ENCODE measurements at places on chromosomes 2 and 18.

GRCh38 chr2:204072443-204073324 is 136.1 kb downstream of the ICOS start:
- peak; percentile 84 for DNase-seq

DNA sequence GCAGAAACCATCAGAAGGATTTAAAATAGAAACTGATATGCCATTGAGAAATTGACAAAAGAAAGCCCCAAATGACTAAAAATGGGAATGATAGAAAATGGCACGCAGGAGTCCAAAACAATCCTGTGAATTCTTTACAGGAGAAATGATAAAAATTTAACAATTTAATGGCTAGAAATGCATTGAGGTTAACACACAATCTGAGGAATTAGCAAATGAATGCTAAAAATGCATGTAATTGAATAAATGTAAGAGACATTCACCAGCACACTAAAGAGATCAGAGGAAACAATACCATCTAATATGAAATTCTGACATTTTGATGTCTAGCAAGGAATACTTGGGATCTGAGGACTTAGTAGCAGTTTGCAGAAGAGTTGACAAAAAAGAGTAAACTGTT is 37.0 kb downstream of the MARCHF4 start:
- no peak for DNase-seq

DNA sequence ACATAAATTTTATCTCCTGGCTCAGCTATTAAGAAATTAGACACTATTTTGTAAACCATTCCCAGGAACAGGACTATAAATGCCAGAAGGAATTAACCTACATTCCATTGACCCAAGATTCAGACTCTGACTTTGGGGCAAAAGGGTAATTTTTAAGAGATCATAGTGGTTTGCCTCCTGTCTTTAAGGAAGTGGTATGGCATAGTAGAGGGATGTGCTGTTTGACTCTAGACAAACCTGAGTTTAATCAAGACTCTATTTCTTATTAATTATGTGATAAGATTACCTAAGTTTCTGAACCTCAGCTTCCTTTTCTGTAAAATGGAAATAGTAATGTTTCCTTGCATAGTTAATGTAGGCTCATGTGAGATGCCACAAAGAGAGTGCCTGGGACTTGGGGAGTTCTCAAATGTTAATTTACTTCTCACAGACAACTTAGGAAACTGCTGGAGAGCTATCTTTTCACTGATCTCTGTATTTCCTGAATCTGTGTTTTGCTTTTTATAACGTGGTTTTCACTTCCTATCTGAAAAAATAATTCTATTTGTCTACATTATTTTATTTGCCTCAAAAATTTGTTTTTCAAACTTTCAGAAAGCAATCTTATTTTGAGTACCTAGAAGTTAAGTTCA is 11.9 kb upstream of the SLC40A1 start:
- DNase-seq = no peak

DNA sequence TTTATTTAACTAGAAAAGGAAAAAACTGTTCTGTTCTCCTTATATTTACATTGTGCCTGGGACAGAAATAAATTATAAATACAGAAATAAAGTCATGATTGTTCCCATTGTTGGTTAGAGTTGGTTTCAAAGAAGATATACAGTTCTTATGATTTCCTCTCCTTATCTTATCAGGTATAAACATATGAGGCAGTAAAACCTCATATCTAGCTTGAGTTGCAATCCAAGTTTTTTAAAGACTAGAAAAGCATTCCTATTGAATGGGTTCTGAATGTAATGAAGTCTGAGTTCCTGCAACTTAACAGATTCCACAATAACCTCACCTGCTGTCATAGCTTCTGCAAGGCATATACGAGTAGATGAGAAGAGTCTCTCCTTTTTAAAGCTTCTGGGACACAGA is 114.7 kb upstream of the CAVIN2 start:
- DNase-seq = no peak

DNA sequence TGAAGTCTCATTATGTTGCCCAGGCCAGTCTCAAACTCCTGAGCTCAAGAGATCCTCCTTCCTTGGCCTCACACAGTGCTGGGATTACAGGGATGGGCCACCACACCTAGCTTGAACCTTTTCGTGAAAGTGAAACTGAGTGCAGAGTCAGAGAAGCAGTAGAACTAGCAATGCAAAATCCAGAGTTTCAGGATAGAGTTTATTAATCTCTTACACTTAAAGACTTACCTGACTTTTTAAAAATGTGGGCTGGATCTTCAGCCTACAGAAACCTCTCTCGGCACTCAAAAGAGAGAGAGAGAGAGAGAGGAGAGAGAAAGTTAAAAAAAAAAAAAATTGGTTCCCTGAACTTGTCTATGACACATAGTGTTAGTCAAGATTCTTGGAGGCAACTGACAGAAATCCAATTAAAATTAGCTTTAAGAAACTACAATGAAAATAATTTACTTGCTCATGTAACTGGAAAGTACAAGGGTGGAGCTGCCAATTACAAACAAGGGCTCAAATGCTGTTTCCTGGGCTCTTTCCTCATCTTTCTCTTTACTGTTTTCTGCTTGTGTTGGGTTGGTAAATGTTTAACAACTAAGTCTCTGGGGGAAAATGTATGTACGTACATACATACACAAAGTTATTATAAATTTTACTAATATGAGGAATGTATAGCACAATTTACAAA is 98.1 kb upstream of the CERS6 start:
- DNase-seq = no peak

DNA sequence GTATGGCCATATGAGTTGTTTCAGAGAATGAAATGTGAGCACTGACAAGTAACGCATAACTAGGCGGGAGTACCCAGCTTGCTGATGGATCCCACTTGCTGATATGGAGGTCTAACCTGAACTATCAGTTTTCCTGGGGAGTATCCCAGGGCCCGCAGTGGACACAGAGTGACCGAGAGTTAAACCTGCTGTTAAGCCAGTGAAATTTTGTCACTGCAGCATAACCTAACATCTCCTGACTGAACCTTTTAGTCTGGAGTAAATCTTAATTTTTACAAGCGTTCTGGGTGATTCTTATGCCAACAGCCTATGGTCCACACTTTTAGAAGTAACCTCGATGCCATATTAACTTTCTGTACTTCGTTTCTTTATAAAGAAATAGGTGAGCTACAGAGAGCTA is 54.4 kb downstream of the TGFA start:
- DNase-seq = no peak

- DNase-seq = no peak
Observed at GRCh38 chr2:235810252-235810651, 316.4 kb downstream of the AGAP1 start.

DNA sequence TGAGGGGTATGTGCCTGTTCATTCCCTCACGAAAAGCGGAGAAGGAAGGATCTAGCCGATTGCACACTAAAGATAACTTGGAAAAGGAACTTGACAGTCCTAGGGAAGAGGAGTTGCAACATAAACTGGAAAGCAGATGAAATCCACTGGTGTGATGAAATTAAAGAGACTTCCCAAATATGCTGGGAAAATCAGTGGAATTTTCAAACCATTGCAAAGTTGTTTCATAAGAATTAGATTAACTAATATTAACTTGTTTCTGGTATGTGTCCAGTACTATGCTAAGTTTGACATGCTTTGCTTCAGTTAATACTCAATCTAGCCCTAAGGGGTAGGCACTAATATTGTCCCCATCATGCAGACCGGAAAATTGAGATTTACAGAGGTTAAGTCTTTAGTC is 222.7 kb downstream of the IKZF2 start:
- no peak for DNase-seq

DNA sequence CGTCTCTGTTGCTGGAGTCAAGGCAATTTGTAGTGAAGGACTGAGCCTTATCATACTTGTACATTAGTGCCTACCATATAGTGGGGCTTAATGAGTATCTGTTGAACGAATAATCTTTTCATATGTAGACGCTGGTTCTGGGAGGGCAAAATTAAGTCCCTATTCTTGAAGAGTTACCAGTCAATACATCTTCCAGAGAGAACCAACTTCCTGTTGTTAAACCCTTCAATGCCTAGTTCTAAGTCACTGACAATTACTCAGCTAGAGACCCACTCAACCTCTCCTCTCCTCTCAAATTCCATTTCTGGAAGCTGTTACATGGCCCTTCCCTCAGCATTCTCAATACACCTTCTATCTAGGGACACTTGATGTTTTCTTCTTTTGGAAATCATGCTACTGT is 1.1 kb upstream of the MOB4 start:
- no peak for DNase-seq

DNA sequence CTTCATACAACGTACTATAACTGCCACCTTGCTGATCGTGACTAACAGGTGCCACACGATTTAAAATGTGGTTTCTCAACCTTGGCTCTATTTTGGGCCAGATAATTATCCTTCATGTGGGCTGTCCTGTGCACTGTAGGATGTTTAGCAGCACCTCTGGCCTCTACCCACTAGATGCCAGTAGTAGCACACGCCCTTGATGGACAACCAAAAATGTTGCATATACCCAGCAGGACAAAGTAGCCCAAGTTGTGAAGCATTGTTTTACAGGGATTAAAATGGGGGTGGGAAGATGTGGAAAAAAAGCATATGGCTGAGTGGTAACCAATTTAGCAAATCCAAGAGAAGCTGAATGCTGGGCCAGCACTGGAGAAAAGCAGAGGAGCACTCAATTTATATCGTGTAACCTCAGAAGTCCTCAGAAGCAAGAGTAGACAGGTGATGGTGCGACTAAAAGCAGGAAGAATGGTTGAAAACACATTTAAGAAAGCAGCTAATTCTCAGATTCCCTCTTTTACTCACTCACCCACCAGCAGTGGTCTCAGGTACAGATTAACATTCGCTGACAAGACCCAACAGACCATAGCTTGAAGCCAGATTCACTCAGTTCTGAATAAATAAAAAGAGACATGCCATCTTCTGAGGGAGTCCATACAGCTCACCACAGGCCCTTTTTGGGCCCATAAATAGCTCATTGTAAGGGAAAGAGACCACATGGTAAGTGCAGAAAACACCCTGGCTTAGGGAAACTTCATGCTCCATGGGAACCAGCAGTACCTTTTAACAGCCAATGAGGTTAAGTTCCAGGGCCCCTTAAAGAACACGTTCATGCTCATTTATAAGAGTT is 50.6 kb downstream of the RAPH1 start:
- DNase-seq = peak; percentile 47

GRCh38 chr2:443741-444140 is 155.8 kb upstream of the ALKAL2 start:
- no peak for DNase-seq

- no peak for DNase-seq
Observed at GRCh38 chr2:86223927-86224560, 24.8 kb downstream of the MRPL35 start.

DNA sequence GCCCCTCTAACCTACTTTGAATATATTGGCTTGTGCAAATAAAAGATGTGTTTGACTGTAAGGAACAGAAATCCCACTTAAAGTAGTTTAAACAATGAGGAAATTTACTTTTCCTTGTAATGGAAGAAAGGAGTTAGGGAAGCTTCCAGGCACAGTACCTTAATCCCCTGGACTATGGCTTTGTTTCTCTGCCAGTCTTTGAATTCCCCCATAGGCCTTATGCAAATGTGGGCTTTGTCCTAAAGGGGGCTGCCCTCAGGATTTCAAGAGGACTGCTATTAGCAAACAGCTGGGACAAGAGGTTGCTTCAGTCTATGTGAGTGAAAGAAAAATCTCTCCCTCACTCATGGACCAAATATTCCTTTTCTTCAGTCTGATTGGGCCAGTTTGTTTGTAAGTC is 255.1 kb upstream of the THSD7B start:
- DNase-seq = no peak

- DNase-seq = no peak
Observed at GRCh38 chr2:240498171-240498957, 59.4 kb downstream of the ANKMY1 start.

DNA sequence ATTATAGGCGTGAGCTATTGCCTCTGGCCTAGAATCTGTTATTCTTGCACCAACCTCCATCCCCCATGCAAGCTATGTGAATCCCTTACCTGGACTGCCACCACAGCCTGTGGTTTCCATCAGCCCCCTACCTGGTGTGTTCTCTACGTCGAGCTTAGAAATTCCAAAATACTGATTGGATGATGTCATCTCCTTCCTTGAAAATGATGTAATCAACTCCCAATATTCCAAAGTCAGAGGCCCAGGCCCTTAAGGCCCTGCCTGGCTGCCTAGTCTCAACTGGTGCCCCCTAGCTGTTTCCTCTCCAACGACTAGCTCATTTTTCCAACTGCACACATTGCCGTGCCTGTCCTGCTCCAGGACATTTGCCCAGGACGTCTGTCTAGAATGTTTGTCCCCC is 41.3 kb upstream of the GBX2 start:
- no peak for DNase-seq

GRCh38 chr2:134282629-134283400 is 28.9 kb downstream of the MGAT5 start:
- peak; percentile 51 for DNase-seq

DNA sequence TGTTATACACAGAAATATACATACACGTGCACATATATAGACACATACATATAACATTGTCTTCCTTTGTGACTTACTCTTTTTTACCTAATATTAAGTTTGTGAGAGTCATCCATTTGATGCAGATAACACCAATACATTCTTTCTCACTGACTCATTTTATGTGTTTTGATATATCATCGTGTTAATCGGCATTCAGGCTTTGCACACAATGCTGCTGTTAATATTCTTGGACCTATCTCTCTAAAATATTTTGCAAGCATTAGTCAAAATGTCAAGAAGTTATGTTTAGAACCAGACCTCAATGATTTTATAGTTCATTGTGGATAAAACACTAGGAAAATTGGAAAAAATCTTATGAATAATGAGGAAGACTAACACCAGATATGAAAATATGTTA is 441.1 kb downstream of the LRATD1 start:
- no peak for DNase-seq

GRCh38 chr2:36561237-36561944 is 36.6 kb downstream of the FEZ2 start:
- no peak for DNase-seq

DNA sequence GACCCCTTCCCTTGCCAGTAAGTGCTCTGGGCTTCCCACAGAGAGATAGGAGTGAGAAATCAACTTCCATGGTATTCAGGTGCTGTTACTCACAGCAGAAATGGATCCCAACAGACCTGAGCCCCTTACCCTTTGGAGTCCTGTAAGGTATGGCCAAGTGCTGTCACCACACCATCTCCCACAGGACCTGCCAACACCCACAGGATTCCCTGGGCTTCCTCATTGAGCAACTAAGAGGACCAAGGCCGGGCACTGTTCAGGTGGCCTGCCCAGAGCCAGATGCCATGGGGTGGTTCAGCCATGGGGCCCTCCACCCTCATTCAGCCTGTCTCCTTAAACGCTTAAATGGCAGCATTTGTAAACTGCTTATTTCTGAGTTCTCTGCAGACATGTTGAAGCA is 166.2 kb downstream of the TRIM43 start:
- no peak for DNase-seq

GRCh38 chr2:64128943-64129391 is 15.3 kb downstream of the PELI1 start:
- no peak for DNase-seq

GRCh38 chr2:54577944-54578647 is 122.0 kb downstream of the SPTBN1 start:
- DNase-seq = no peak

DNA sequence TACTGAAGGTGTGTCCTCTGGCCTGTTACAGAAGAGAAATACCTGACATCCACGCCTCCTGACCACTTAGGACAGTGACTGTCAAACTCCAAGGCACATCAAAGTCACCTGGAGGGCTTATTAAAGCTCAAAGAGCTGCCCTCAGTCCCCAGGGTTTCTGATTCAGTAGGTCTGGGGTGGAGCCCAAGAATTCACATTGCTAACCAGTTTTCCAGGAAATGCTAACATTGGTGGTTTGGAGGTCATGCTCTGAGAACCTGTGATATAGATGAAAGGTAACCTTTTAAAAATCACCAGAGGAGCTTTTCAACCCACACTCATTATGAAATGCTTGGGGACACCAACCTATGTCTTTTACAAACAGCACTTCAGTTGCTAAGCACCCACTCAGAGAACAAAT is 172.3 kb downstream of the ALK start:
- DNase-seq = no peak
